ENCODE measurements at places on chromosomes 4 and X. TPM values are rescaled to one million over a fixed set of nuclear protein-coding genes. Genes with fewer than 3 reads are reported as not detected.

The RXFP1 gene
- total RNA-seq = not detected

DNA sequence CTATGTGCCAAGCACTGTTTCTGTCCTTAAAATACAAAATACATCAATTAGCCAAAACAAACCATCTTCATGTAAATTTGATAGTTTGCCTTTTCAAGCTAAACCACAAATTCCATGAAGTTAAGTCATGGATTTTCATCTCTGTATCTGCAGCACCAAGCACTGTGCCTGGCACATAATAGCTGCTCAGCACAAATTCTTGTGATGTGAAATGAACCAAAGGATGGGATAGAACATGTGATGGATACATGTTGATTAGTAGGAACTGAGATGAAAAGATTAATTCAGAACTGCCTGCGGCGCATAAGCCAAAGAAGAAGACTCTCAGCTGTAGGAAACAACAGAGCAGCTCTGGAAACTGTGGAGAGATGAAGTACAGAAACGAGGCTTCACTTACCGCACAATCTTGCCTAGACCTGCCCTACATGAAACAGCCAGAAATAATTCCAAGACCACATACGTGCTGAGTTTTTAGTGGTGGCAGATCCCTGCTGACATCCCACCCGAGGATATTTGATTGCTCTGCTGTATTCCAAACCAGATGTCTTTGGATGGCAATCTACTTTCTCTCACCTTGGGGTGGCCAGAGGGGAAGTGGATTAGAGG, 40.9 kb upstream of the DCLK2 start:
- H3K27me3 ChIP-seq = peaks cover 4% of the 10 kb centered on the region
- no peaks in the 10 kb centered on the region for H3K36me3 ChIP-seq
- no peak for DNase-seq
- no peaks in the 10 kb centered on the region for H3K4me1 ChIP-seq

DNA sequence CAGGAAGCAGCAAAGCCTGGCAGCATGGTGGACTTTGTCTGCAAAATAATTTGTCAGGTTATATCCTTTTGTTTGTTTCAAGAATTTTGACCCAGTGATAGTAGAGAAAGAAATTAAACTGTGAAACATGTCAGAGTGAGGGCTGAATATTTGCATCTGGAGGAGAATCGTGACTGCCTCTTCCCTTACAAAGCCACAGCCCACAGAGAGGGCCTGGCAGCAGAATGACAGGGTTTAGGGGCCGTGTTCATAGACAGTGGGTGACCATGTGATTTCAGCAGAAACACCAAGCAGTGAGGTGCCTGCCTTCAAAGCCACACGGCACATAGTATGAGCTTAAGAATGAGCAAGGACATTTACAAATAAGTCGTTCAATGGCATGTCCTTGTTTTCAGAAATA, 24.4 kb upstream of the PLAC8 start:
- peaks cover 7% of the 10 kb centered on the region for H3K4me1 ChIP-seq
- no peak overlapping the region for H3K4me3 ChIP-seq
- H3K27me3 ChIP-seq = no peaks in the 10 kb centered on the region
- no peak for DNase-seq
- no peak overlapping the region for H3K27ac ChIP-seq

GRCh38 chr4:42399393-42399792, 2.1 kb downstream of the SHISA3 start:
- H3K27me3 ChIP-seq = no peaks in the 10 kb centered on the region
- DNase-seq = peak; percentile 20
- peaks cover 14% of the 10 kb centered on the region for H3K4me1 ChIP-seq
- no peak overlapping the region for H3K27ac ChIP-seq

- H3K27me3 ChIP-seq = no peaks in the 10 kb centered on the region
- peak; percentile 24 for DNase-seq
- no peak overlapping the region for H3K4me3 ChIP-seq
- no peak overlapping the region for H3K27ac ChIP-seq
- no peaks in the 10 kb centered on the region for H3K36me3 ChIP-seq
Measured at GRCh38 chr4:23135792-23136645, 443.3 kb downstream of the GBA3 start.

DNA sequence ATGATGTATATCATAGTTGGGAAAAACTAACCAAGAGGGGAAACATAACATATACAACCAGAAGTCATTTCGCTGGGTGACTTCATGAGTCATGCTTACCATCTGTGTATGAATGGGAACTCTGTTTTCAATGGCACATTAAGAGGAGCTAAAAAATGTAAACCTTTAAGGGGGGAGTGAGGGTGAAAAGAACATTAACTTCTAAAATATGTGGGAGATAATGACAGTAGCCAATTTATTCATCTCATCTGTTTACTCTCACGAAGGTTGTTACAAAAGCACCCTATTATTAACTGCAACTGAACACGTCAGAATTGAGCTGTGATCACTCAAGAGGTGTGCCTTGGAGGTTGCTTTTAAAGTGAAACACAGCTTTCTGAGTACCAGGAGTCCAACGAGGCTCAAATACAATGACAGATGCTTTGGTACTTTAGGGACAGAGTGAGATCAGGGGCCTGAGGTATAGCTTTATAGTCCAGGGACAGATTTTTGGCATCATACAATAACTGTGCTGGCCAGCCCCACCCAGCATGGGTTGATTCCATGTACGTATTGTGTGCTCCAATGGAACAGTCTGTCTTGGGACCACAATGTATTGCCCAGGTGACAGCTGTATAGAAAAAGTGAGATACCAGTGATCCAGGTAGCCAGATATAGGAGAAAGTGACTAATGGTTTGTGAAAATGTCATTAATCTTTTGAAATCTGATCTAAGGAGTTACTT, 107.3 kb downstream of the AMMECR1 start:
- H3K4me3 ChIP-seq = no peak overlapping the region
- H3K27me3 ChIP-seq = no peaks in the 10 kb centered on the region
- DNase-seq = peak; percentile 72
- peak overlapping the region; percentile 41 for H3K27ac ChIP-seq

DNA sequence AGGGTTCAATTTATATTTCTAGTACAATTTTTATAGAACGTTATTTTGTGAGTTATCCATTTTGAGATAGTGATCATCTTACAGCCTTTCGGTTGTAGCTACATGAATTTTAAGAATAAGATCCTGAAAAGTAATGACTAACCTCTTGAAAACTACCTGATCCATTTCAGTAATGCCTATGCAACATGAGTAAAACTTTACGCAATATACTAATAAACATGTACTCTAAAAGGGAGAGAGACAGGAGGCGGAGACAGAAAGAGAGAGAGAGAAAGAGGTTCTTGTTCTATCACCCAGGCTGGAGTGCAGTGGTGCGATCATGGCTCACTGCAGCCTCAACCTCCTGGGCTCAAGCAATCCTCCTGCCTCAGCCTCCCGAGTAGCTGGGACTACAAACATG, 816.1 kb downstream of the CCSER1 start:
- H3K4me1 ChIP-seq = no peaks in the 10 kb centered on the region
- no peaks in the 10 kb centered on the region for H3K36me3 ChIP-seq
- no peak overlapping the region for H3K4me3 ChIP-seq
- H3K27ac ChIP-seq = no peak overlapping the region
- no peak for DNase-seq

The SGMS2 gene
- total RNA-seq = 33.0 TPM

DNA sequence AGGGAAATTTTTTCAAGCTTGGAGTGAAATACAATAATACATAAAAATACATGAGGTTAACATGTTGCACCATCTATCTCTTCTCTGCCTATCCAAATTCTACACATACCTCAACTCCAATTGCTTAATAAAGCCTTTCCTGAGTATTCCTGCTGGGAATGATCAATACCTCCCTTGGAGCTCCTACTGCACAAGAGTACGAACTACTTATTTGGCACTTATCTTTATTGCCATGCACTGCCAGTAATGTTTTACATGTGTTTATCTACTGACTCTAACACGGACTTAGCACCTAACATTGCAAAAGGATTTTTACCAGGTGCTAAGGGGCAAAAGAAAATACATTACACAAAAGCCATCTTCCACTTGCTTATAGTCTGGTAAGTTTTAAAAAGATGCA, 80.2 kb downstream of the ADGRA3 start:
- no peak overlapping the region for H3K27ac ChIP-seq
- H3K4me3 ChIP-seq = no peak overlapping the region
- H3K4me1 ChIP-seq = no peaks in the 10 kb centered on the region
- no peaks in the 10 kb centered on the region for H3K36me3 ChIP-seq
- no peak for DNase-seq
- H3K27me3 ChIP-seq = no peaks in the 10 kb centered on the region

GRCh38 chr4:2869659-2870058, 26.0 kb downstream of the ADD1 start:
- no peaks in the 10 kb centered on the region for H3K27me3 ChIP-seq
- no peaks in the 10 kb centered on the region for H3K36me3 ChIP-seq
- H3K4me3 ChIP-seq = no peak overlapping the region
- DNase-seq = no peak

GRCh38 chrX:124217304-124218251, 114.9 kb upstream of the TEX13D start:
- no peaks in the 10 kb centered on the region for H3K36me3 ChIP-seq
- H3K27ac ChIP-seq = peak overlapping the region; percentile 23
- H3K27me3 ChIP-seq = no peaks in the 10 kb centered on the region

The SH3TC1 gene
- total RNA-seq = 192 TPM

The MAGEA12 gene
- total RNA-seq = not detected

- H3K4me3 ChIP-seq = no peak overlapping the region
- H3K27ac ChIP-seq = no peak overlapping the region
- H3K27me3 ChIP-seq = no peaks in the 10 kb centered on the region
- no peak for DNase-seq
Measured at GRCh38 chr4:91170768-91171167, 1043.6 kb downstream of the CCSER1 start.

Measured in endothelial cell of umbilical vein (primary cell).